ENCODE measurements at places on chromosomes 7 and 10.

- DNase-seq = no peak
These were observed 118.8 kb downstream of the HERPUD2 start for GRCh38 chr7:35576031-35576573.

DNA sequence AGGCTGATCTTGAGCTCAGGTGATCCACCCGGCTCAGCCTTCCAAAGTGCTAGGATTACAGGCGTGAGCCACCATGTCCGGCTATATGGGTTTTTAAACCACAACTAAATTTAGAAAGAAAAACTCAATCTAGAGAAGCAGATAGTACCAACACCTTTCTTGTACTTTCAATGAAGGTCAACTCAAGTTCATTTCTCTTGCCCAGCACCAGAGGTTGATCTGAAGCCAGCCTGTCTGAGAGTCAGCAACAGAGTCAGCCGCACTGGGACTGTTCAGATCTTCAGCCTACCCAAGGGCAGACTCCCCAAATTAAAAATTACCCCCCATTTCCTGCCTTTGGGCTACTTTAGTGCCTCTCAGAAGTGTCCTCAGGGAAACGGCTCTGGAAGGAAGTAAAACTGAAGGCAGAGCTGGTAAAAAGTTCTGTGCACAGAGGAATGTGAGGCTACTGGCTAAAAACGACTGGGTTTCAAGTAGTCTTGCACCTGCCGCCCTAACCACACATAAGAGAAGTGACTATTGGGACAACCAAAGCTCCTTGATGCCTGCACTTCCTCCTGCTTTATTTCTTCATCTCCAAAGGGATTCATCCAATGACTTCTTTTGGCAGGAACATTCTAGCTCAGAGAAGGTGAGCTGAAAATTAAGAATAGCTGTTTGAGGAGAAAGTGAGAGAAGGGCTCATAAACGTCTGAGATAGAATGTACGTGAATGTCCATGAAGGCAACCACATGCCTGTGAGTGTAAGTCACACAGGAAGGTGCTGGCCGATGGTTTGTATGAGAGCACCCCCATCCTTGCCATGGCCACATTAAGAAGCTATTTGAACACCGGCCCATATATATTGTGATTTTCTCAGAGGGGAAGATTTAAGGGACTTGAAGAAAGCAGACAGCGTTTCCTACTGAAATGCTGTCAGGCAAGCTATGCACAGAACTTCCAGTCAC lies 142.4 kb upstream of the PRR15 start:
- no peak for DNase-seq

DNA sequence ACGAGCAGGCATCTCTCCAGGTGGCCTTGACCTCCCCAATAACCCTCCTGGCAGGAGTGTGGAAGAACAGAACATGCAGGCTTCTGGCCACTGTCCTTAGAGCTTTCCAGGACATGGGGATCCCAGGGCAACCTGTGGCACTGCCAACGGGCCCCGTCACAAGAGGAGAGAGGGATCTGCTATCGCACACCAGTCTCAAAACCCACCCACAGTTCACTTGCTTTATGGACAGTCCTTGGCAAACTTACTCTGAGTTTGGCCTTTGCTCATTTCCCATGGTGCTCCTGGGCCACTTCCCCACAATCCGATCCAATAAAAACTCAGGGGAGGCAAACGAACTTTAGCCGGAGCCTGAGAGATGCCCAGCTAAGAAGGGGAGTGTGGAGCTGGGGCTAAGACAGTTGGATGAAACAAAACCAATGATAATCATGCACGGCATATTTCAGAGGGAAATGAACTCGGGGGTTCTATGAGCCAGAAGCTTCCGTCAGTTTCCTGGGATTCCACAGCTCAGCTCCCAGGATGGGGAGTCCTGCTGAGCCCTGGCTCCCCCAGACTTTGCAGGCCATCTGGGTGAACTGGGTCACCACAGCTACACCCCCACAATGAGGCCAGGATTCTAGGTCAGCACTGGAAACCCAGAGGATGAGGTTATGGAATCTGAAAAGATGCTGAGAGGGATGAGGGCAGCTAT lies 158.4 kb downstream of the NEURL1 start:
- no peak for DNase-seq

GRCh38 chr7:158556721-158557440 lies 30.7 kb downstream of the PTPRN2 start:
- DNase-seq = no peak

- DNase-seq = no peak
These were observed 34.5 kb downstream of the PAPSS2 start for GRCh38 chr10:87694011-87694794.

- DNase-seq = no peak
These were observed 156.7 kb downstream of the MBL2 start for GRCh38 chr10:52615756-52616394.

DNA sequence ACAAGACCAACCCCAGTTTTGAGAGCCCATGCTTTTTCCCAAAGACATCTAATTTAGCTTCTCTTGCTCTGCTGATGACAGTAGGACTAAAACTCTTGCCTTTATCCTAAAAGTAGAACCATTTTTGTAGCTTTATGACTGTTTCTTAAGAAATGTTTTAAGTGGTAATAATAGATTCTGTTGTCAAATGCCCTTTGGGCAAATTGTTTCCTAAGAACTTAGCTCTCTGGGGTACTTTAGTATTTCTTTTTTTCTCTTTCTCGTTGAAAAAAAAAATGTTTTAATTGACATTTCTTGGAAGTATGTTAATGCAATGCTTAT lies 157.4 kb downstream of the ARID5B start:
- no peak for DNase-seq

- no peak for DNase-seq
These were observed 148.2 kb upstream of the ETV1 start for GRCh38 chr7:14137676-14138075.

DNA sequence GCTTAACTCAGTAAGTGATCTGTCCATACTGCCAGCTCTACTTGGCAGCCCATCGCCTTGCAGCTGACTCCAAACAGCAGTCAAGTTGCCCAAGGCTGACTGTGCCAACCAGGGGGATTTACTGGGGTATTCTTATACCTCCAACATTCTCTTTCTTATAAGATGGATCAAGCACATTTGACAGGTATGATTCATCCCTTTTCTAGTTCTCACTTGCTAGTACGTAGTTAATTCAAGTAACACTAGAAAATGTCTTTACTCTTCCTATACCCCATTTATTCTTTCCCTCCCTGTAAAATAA lies 77.0 kb downstream of the SLC25A13 start:
- DNase-seq = no peak

GRCh38 chr10:3789621-3790020 lies 4.6 kb upstream of the KLF6 start:
- no peak for DNase-seq

DNA sequence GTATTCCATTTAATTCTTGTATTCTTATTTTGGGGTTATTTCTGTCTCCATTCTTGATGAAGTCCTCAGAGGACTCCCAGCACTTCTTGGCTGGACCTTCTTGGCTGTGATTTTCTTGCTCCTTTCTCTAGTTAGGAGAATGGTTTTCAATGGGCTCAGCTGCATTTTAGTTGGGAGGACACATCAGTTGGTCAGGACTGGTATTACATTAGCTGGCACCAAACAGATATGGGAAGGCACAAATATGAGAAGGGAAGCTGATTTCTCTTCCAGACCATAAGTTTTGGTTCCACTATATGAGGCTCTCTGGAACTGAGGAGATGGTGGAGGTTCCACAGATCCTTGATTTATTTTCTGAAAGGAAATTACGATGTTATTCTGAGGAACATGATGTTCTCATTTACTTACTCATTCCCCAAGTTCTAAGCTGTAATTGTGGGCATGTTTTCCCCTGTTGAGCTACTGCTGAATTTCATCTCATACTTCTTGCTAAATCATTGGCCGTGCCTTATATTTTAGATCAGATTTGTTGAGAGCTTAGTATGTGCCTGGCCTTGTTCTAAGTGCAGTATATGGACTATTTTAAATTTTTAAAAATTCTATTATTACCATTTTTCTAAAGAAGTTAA lies 261.0 kb downstream of the THSD7A start:
- DNase-seq = no peak

GRCh38 chr10:60621018-60621417 lies 157.3 kb upstream of the CDK1 start:
- no peak for DNase-seq

DNA sequence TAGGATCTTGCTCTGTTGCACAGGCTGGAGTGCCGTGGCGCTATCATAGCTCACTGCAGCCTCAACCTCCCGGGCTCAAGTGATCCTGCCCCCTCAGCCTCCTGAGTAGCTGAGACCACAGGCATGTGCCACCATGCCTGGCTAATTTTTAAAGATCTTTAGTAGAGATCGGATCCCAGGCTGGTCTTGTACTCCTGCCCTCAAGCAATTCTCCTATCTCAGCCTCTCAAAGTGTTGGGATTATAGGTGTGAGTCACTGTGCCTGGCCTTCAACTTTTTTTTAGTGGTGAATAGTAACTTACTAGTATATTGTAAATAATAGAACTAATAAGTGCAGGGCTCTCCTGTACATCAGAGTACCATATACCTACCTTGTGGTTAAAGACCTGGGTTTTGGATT lies 52.1 kb upstream of the LMTK2 start:
- DNase-seq = no peak

- DNase-seq = no peak
These were observed at the start of gene IFIT3 for GRCh38 chr10:89327803-89328441. IFIT3 (plus strand) TSS chr10:89327997; CDS start chr10:89328074, 77 bp downstream.

DNA sequence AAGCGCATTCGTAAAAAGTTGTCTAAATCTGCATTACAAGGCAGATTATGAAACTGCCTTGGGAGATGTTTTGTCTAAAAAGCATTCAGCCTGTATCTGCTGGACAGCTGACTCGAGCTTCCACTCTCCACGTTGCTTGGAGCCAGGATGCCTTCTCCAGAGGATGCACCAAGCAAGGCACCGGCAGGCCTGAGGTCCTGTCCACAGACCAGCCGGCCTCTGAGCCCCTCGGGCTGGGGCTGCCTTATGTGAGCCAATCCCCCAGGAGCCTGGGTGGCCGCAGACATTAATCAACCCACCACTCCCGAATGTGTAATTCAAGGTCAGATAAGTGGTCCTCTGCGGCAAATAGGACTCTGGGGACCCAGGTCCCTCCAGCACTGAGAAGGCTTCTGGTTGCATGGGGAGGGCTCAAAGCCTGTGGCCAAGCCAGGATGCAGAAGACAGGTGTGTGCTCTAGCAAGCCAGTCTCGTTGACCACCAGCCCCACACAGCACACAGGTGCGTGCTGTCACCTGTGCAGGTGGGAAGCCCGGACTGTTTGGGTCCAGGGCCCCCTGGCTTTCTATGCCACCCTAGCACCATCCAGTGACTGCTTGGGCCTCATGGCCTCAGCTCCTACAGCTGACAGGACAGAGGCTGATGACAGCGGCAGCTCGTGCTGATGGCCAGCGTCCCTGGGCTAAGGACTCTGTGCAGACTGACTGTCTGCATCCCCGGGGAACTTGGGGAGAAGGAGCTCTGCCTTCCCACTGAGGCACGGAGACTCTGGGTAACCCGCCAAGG lies 4.8 kb upstream of the RET start:
- no peak for DNase-seq

GRCh38 chr7:105682341-105683060 lies 101.2 kb upstream of the EFCAB10 start:
- no peak for DNase-seq

DNA sequence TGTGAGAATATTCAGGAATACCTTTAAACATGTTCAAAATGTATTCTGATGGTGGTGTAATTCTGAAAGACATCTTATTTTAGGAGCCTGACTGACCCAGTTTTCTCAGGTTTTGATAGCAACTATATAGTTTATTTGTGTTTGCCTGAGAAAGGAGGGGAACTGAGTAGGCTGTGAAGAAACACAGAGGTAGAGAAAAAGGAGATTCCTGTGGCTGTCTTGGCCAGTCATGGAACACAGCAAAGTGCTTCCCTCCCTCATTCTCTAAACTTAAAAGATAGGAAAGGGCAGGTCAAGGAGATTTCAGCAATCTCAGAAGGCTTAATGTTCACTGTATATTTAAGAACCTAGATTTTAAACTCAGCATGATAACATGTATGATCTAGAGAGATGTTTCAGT lies 43.5 kb downstream of the ZMYND11 start:
- no peak for DNase-seq

- no peak for DNase-seq
These were observed 10.9 kb upstream of the ZFAND2A start for GRCh38 chr7:1170741-1171501.

- DNase-seq = no peak
These were observed 43.0 kb downstream of the OAT start for GRCh38 chr10:124375691-124376090.

- DNase-seq = no peak
These were observed 51.3 kb upstream of the SEPTIN7 start for GRCh38 chr7:35749556-35749955.

GRCh38 chr7:231858-232246 lies 39.5 kb downstream of the FAM20C start:
- DNase-seq = no peak

DNA sequence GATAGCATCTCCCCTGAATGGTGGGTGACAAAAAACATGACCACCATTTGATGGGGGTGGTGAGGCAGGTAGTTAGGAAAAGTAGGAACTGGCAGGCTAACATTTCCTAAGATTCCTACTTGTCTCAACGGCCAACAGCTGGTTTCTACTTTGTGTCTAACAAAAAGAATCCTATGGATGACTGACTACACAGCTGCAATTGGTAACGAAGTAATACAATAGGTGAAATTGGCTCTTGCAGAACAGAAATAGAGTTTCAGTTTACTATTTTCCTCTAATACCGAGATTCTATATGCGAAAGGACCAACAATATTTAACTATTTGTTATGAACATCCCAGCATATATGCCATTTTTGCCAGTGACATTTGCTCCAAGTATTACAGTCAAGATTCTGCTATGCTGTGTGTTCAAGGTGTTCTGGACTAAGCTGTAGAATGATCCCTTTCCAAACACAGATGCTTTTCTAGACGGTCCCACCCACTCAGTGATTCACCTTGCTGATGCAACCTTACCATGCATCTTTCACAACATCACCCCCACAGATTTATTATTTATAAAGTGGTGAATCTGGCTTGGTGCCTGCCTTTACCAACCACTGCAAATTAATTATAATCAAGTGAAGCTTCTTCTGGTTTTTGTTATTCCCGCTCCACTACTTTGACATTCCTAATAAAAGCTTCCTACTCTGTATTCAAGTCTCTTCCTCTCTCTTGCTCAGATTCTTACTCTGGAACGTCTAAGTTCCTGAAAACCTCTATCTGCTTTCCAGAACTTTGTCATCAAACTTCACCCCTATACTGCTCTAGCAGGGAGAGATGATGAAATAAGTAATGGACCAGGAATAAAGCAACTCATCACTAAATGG lies 16.8 kb downstream of the BBIP1 start:
- DNase-seq = no peak

DNA sequence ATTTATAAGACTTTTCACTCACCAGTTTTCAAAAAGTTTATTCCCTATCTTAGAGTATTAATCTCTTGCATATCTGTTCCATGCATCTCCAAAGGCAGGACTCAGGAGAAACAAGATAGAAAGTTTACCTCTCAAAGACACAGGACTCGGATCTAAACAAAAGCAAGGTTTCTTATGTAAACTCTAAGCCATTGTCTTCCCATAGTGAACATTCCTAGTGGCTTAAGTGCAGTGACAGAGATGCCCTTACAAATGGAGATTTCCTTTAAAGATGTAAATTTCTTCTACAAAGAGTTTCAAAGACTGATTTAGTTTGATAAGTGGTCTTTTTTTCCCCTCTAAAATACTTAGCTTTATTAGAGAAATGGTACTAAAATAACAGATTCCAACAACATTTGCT lies 209.8 kb downstream of the ACTR3B start:
- no peak for DNase-seq

GRCh38 chr10:116490028-116490662 lies 55.6 kb upstream of the PNLIP start:
- no peak for DNase-seq

All from activated CD8-positive, alpha-beta memory T cell treated with anti-CD3 and anti-CD28 coated beads for 1 hour (primary cell).